ENCODE measurements at places on chromosomes 11 and 22.

GRCh38 chr22:48224332-48224731 is 1461.9 kb downstream of the TBC1D22A start:
- DNase-seq = no peak

DNA sequence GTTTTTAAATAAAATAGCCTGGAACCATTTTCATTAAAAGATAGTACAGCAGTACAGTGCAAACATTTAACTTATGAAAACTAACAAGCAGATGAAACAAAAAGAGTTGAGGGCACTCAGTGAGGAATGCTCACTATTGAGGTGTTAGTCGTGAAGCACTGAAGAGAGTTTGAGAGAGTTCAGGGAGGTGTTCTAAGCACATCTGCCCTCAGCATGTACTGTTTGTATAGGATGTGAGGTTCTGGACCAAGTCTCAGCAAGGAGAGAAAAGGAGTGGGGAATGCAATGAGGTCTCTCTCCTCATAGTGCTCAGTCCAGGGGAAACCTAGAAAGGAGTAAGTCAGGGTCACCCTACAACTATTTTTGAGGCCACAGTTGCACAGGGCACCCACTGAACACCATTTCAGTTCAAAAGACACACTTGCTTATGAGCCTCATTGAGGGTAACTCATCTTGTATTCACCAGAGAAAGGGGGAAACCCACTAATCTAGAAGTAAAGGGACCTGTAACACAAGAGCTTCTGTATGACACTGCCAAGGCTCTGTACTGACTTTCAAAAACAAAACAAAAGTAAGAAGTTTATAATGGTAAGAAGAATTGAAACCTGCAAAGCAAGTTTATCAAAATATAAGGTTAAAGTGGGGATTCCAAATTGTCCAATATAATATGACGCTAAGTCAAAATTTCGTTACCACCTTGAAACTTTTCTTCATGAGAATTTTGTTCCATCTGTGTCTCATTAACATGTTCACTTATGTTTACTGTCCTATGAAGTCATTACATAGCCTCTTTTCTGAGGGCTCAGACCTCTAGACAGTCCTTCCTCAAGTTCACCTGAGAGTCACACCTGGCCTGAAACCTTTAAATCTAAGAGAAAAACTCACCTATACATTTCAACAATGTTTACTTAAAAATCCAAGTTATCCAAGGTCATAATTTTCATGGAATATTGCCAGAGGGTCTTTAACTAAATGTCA is 275.3 kb downstream of the ETS1 start:
- DNase-seq = no peak

GRCh38 chr11:116537709-116538108 is 235.1 kb downstream of the BUD13 start:
- DNase-seq = no peak

- DNase-seq = no peak
Measured at GRCh38 chr11:10934293-10934860, 76.5 kb upstream of the ZBED5 start.

DNA sequence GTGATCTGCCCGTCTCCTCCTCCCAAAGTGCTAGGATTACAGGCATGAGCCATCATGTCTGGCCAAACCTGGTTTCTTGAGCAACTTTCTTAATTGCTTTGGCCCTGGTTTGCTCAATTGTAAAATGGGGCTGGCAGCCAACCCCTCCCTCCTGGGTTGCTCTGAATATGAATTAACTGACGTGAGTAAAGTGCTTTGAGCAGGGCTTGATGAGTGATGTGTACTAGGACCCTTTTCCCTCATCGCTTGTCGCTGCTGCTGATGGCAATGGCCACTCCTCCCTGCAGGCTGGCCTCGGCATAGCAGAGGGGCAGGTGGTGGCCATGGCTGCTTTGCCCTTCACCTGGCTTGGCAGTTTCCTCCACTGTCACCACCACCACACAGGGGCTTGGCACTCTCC is 41.5 kb downstream of the RNF141 start:
- DNase-seq = no peak

- DNase-seq = no peak
Measured at GRCh38 chr22:23192558-23192957, 12.2 kb downstream of the BCR start.

- peak; percentile 48 for DNase-seq
Measured at GRCh38 chr11:124080327-124081001, 34.8 kb upstream of the VWA5A start.

- DNase-seq = no peak
Measured at GRCh38 chr11:75275581-75275980, 35.0 kb downstream of the TPBGL start.

DNA sequence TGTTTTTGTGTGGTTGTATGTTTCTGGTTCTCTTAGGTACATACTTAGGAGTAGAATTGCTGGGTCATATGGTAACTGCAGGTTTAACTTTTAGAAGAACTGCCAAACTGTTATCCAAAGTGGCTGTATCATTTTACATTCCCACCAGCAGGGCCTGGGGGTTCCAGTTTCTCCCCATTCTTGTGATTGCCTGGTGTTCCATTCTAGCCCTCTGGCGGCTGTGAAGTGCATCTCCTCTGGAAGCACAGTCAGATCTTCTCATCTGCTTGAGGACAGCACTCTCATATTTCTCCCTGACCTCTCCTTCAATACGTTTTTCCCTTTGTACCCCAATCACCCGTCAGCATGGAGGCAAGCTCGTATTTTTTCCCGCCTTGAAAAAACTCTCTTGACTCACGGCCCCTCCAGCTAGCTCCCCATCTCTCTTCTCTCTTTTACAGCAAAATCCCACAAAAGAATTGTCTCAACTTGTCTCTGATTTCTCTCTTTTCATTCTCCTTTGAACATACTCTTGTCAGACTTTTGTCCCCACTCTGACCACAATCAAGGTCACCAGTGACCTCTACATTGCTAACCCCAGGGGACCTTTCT is 56.8 kb upstream of the THY1 start:
- DNase-seq = no peak

DNA sequence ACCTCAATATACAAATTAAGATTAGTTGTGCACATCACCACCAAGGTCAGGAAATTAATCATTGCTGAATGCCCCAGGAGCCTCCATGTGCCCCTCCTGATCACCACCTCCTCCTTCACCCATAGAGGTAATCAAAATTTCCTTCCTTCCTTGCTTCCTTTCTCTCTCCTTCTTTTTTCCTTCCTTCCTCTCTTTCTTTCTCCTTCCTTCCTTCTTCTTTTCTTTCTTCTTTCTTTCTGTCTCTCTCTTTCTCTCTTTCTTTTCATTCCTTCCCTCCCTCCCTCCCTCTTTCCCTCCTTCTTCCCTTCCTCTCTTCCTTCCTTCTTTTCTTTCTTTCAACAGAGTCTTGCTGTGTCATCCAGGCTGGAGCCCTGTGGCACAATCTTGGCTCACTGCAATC is 67.9 kb upstream of the FTH1 start:
- no peak for DNase-seq

GRCh38 chr22:50529897-50530579 is at the start of gene TYMP:
Gene TYMP, minus strand, starts transcription at chr22:50530012. Its CDS starts 303 bp downstream, at chr22:50529709.
- DNase-seq = no peak

DNA sequence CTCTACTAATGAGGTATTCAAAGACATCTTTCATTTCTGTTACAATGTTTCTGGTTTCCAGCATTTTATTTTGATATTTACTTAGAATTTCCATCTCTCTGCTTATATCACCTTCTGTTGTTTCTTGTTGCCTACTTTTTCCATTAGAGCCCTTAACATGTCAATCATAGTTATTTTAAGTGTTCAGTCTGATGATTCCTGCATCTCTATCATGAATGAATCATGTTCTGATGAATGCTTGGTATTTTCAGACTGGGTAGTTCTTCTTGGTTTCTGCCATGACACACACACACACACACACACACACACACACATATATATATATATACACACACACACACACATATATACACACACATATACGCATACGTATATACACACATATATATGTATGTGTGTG is 486.4 kb upstream of the ISX start:
- no peak for DNase-seq

GRCh38 chr22:39232246-39232645 is 12.5 kb downstream of the PDGFB start:
- DNase-seq = no peak

- DNase-seq = no peak
Measured at GRCh38 chr11:102981324-102981910, 25.9 kb upstream of the MMP13 start.

DNA sequence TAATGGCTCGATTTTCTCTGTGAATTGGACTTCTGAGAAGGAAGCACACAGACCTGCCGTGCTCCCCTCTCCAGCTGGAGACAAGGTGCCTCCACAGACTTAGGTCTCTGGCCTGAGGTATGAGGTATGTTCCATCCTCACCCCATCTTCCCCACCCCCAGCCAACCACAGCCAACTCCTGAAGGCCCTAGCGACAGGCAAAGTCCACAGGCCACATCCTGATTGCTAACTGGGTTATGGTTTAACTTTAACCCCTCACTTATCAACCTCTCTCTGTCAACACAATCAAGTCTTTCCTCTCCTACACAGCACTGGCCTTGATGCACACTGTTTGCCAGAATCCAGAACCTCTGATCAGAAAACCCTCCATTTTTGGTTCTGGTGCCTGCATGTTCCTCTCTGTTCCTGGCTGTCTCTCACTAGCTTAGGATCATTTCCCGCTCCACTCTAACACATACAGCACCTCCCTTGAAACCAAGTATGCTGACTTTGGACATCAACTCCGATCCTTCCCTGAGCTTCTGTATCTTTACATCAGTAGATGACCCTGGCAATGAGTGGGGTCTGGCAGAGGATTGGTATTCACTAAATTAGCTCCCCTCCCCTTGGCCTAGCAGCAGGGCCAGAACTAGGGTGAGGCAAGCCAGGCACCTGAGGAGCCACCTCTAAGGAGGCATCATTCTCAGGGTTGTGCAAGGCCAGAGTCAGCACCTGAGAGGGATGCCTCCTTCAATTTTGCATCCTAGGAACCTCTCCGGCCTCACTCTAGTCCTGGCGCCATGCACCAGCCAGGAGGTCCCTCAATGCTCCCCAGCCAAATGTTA is 22.0 kb downstream of the JAML start:
- no peak for DNase-seq

DNA sequence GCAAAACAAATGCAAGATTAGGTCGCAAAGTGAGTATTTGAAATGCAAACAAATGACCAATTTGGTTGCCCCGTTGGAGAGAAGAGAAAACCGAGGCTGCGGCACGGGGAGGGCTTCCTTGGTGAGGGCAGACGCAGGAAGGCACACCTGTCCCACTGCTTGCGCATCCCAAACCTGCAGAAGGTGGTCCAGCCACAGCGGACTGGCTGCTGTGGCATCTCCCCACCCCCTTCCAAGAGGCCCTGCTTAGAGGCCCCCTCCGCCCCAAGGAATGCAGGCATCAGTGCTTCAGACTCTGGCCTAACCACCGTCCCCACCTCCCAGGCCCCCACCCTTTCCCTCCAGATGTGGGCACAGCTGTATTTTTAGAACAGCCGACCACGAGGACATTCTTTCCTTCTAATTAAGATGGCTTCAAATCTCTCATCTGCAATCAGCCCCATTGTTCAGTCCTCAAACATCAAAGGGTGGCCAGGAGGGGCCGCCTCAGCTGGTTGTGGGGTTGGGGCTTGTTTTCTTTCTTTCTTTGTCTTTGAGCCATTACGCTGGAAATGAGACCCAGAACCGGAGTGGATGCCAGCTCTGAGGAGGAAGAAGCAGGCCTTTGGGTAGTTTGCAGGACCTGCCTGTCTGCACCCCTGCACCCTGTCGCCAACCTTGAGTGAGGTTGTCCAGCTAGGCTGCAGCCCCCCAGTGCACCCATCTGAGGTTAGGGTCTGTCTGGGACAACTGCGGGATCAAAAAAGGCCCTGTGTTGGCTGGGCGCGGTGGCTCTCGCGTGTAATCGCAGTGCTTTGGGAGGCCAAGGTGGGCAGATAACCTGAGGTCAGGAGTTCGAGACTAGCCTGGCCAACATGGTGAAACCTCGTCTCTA is 9.4 kb upstream of the DERL3 start:
- DNase-seq = no peak

- no peak for DNase-seq
Measured at GRCh38 chr22:27840436-27840835, 38.9 kb upstream of the MN1 start.

- DNase-seq = no peak
Measured at GRCh38 chr11:93524858-93525257, 18.3 kb downstream of the SMCO4 start.

- no peak for DNase-seq
Measured at GRCh38 chr11:113341388-113342165, 27.2 kb downstream of the TTC12 start.

- DNase-seq = no peak
Measured at GRCh38 chr11:71498091-71498490, 29.0 kb upstream of the KRTAP5-7 start.

- no peak for DNase-seq
Measured at GRCh38 chr22:22228921-22229320, 15.7 kb upstream of the VPREB1 start.

- no peak for DNase-seq
Measured at GRCh38 chr22:45917146-45917545, 59.8 kb downstream of the WNT7B start.

DNA sequence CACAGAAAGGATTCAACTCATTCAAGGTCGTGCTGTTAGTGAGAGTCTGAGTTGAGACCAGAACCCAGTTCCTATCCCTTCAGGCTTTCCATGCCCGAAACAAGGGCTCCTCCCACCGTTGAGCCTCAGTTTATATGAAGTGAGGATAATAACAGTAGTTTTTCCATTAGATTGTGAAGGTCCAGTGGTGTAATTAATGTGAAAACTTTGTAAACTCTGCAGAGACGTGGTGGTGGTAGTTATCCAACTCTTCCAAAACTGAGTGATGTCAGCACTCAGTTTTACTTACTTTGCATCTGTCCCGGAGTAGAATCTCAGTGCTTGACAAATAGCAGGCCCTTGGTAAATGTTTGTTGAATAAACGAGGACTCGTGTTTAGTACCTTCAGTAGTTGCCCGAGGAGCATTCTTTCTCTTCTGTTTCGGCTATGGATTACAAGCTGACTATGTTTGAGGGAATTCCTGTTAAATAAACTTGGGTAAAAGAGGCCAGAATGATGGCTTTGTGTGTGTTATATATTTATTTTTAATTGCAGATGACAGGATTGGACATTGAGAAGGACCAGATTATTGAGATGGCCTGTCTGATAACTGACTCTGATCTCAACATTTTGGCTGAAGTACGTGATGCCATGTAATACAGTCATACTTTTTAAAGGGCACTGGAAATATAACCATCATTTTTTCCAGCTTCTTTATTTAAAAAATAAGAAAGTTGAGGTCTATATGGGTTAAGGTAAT is 1.0 kb downstream of the REXO2 start:
- DNase-seq = no peak

DNA sequence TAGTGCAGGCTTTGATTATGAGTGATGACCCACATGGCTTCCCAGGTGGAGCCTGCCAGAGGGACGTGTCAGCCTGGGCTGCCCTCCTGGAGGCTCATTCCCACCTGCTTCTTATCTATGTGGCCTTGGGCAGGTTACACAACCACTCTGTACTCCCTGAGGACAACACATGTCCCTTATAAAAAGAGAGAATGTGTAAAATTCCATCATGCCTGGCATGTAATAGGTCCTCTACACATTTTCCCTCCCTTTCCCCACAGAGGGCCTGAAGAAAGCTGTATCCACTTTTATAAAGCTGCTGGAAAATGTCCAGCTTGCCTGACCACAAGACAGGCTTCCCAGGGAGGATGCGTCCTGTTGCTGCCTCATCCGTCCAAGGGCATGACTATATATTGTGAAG is 55.0 kb upstream of the VSTM5 start:
- no peak for DNase-seq
